Natural killer cell treated with Interleukin-12 subunit alpha and Interleukin-12 subunit beta and Interleukin-15 and Interleukin-18, amount 100 ng/mL, for 72 hours (primary cell): ENCODE measurements at places on chromosomes 12 and 14. TPM values are rescaled to one million over a fixed set of nuclear protein-coding genes. Genes with fewer than 3 reads are reported as not detected.

Gene PLEKHD1
- total RNA-seq = 0.21 TPM

DNA sequence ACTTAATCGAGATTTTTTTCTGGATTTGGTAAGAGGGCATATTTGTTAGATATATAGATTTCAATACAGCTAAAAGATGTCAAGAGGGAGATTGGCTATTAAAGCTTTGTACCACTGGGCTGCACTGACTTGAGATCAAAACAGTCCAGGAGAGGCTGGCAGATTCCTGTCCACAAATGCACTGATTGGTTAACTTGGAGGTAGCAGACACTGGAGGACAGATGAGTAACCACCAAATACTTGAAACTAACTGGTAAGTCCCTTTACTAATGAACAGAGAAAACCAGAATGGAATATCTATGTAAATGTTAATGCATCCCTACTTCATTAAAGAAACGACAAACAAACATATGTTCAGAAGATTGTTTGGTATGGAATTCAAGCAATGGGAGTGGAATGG is 416.6 kb downstream of the LRIG3 start:
- H3K4me1 ChIP-seq = no peaks in the 10 kb centered on the region
- H3K36me3 ChIP-seq = no peaks in the 10 kb centered on the region
- H3K27me3 ChIP-seq = no peaks in the 10 kb centered on the region
- H3K27ac ChIP-seq = no peak overlapping the region
- no peak overlapping the region for H3K4me3 ChIP-seq

Gene BAG5
- 27.4 TPM for total RNA-seq

- peaks cover 17% of the 10 kb centered on the region for H3K4me1 ChIP-seq
- no peak overlapping the region for H3K4me3 ChIP-seq
- H3K27ac ChIP-seq = peak overlapping the region; percentile 93
- no peaks in the 10 kb centered on the region for H3K27me3 ChIP-seq
- DNase-seq = no peak
These were observed 212.1 kb upstream of the ARID2 start for GRCh38 chr12:45517381-45517780.

DNA sequence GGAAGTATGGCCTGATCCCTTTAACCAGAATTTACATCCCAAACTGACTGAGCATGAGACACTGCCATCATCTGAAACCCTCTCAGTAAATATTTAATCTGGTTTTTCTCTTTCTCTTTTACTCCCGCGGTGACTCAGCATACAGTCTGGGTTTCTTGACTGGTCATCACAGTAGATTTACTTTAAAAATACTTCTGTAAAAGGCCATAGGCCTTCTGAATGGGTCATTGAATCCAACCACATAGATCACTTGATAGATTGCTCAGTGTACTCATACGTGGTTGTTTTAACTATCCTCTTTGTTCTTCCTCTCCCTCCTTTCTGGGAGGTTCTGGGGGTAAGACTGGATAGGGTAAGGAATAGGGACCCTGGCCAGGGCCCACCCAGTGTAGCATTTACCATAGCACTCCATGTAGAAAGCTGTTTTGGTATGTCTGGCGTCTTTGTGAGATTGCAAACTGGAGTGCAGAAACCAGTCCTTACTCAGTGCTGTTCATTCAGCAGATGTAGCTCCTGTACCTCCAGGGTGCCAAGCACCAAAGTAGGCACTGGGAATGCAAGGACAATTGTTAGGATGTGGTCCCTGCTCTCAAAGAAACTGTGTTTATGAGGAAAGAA is 165.7 kb downstream of the SRGAP1 start:
- no peaks in the 10 kb centered on the region for H3K4me1 ChIP-seq
- no peak overlapping the region for H3K27ac ChIP-seq
- DNase-seq = no peak

- H3K27me3 ChIP-seq = peaks cover 10% of the 10 kb centered on the region
- no peaks in the 10 kb centered on the region for H3K36me3 ChIP-seq
- H3K27ac ChIP-seq = no peak overlapping the region
- H3K4me1 ChIP-seq = no peaks in the 10 kb centered on the region
- no peak overlapping the region for H3K4me3 ChIP-seq
These were observed 18.0 kb upstream of the PHETA1 start for GRCh38 chr12:111386885-111387284.

DNA sequence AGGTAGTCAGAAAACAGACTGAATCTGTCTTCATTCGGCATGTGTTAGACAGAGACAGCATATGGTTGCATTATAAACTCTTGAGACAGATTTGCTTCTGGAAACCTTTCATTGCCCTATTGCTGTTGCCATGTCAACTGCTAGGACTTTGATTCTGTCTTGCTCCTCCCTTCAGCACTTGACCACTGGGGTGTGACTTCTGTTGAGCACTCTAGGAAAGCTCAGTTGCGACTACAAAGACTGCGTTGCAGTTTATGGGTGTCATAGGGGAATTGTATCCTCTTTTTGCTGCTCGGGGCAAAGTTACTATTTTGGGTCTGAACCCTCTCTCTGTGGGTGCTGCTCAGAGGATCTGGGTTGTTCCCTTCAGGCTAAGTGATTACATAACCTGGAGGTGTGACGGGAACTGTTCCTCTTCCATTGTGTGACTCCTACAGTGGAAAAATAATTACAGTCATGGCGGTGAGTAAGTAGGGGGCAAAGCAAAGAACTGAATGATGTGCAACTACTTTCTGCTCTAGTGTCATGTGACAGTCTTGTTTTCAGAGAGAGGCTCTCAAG is 44.3 kb upstream of the TRIM9 start:
- peaks cover 4% of the 10 kb centered on the region for H3K36me3 ChIP-seq
- no peak for DNase-seq
- no peak overlapping the region for H3K27ac ChIP-seq
- H3K4me1 ChIP-seq = no peaks in the 10 kb centered on the region
- H3K4me3 ChIP-seq = no peak overlapping the region
- H3K27me3 ChIP-seq = peaks cover 2% of the 10 kb centered on the region

- no peaks in the 10 kb centered on the region for H3K27me3 ChIP-seq
- no peaks in the 10 kb centered on the region for H3K36me3 ChIP-seq
- peaks cover 12% of the 10 kb centered on the region for H3K4me1 ChIP-seq
- no peak overlapping the region for H3K27ac ChIP-seq
- no peak overlapping the region for H3K4me3 ChIP-seq
- DNase-seq = no peak
These were observed 309.9 kb downstream of the BCL11B start for GRCh38 chr14:98962118-98962517.

- H3K36me3 ChIP-seq = peaks cover 5% of the 10 kb centered on the region
- no peak overlapping the region for H3K27ac ChIP-seq
- H3K27me3 ChIP-seq = peaks cover 33% of the 10 kb centered on the region
These were observed 22.1 kb downstream of the LGMN start for GRCh38 chr14:92726135-92726932.

Gene NFATC4
- total RNA-seq = not detected

Gene AJUBA
- total RNA-seq = 0.17 TPM

Gene TMEM63C
- 0.12 TPM for total RNA-seq

- no peaks in the 10 kb centered on the region for H3K27me3 ChIP-seq
- no peak overlapping the region for H3K4me3 ChIP-seq
- no peak for DNase-seq
- H3K36me3 ChIP-seq = no peaks in the 10 kb centered on the region
- H3K4me1 ChIP-seq = no peaks in the 10 kb centered on the region
These were observed 165.8 kb upstream of the LRIG3 start for GRCh38 chr12:59086126-59086525.

Gene TGFB3
- 3.8 TPM for total RNA-seq

GRCh38 chr14:36605506-36605857 is 23.1 kb upstream of the NKX2-8 start:
- no peaks in the 10 kb centered on the region for H3K4me1 ChIP-seq
- peaks cover 7% of the 10 kb centered on the region for H3K27me3 ChIP-seq
- H3K4me3 ChIP-seq = no peak overlapping the region
- no peak overlapping the region for H3K27ac ChIP-seq

Gene TAS2R20
- 1.6 TPM for total RNA-seq

- no peaks in the 10 kb centered on the region for H3K36me3 ChIP-seq
- no peaks in the 10 kb centered on the region for H3K27me3 ChIP-seq
- no peak for DNase-seq
- no peak overlapping the region for H3K4me3 ChIP-seq
- H3K4me1 ChIP-seq = peaks cover 5% of the 10 kb centered on the region
- H3K27ac ChIP-seq = no peak overlapping the region
These were observed 11.6 kb downstream of the TIMELESS start for GRCh38 chr12:56437430-56438176.

- H3K27me3 ChIP-seq = no peaks in the 10 kb centered on the region
- H3K27ac ChIP-seq = no peak overlapping the region
- no peaks in the 10 kb centered on the region for H3K4me1 ChIP-seq
- peaks cover 7% of the 10 kb centered on the region for H3K36me3 ChIP-seq
- DNase-seq = no peak
These were observed 1206.5 kb upstream of the FLRT2 start for GRCh38 chr14:84323450-84323849.

GRCh38 chr12:124168016-124168786 is 126.7 kb upstream of the RFLNA start:
- H3K4me1 ChIP-seq = no peaks in the 10 kb centered on the region
- no peaks in the 10 kb centered on the region for H3K36me3 ChIP-seq
- peaks cover 8% of the 10 kb centered on the region for H3K27me3 ChIP-seq
- H3K4me3 ChIP-seq = no peak overlapping the region

Gene PRH2
- not detected for total RNA-seq

Gene FAM222A
- total RNA-seq = 1.2 TPM

- no peaks in the 10 kb centered on the region for H3K36me3 ChIP-seq
- DNase-seq = no peak
- no peak overlapping the region for H3K27ac ChIP-seq
- H3K4me1 ChIP-seq = peaks cover 3% of the 10 kb centered on the region
These were observed 458 bp downstream of the SSPN start for GRCh38 chr12:26195641-26196420.

Gene DDN
- total RNA-seq = 1.1 TPM

- peak overlapping the region; percentile 49 for H3K4me3 ChIP-seq
- peaks cover 12% of the 10 kb centered on the region for H3K36me3 ChIP-seq
- peaks cover 36% of the 10 kb centered on the region for H3K4me1 ChIP-seq
- H3K27me3 ChIP-seq = peaks cover 25% of the 10 kb centered on the region
- H3K27ac ChIP-seq = no peak overlapping the region
- DNase-seq = no peak
These were observed 115.9 kb upstream of the PELI2 start for GRCh38 chr14:56002342-56002741.

Gene RNFT2
- 17.2 TPM for total RNA-seq

GRCh38 chr12:15151161-15152091 is 69.8 kb downstream of the RERG start:
- H3K27me3 ChIP-seq = peaks cover 13% of the 10 kb centered on the region
- H3K4me3 ChIP-seq = no peak overlapping the region
- DNase-seq = no peak
- no peak overlapping the region for H3K27ac ChIP-seq
- no peaks in the 10 kb centered on the region for H3K36me3 ChIP-seq

Gene LRRIQ1
- total RNA-seq = not detected

DNA sequence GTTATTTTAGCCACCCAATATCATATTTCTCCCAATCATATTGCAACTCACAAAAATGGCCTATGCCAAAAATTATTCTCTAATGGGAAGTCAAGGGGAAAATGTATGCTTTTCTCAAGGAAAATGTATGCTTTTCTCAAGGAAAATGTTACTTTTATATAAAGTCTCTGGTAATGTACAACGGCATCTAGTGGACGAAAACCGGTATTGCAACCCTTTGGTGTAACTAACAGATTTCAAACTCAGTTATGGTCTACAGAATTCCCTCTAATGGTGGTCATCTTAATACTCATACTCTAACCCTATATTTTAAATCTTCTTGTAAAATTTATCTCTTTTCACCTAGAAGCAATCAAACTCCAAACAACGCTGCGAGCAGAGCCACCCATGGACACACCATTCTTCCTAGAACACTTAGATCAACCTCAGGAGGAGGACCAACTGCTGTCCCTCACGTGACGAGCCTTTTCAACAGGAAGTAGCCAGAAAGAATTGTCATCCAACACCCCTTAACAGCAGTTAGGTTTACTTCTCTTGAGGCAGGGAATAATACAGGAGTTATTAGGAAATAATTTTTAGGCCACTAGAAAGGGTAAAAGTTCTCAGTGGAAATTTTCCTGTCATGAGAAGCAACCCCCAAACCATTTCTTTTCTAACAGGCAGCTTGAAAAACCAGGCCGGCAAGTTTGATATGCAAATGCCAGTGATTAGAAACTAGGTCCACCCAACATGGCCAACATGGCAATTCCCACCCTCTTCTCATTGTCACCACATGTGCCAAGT is 20.1 kb downstream of the APOBEC1 start:
- H3K4me3 ChIP-seq = no peak overlapping the region
- peaks cover 7% of the 10 kb centered on the region for H3K27me3 ChIP-seq
- no peak overlapping the region for H3K27ac ChIP-seq
- peak; percentile 61 for DNase-seq

- no peaks in the 10 kb centered on the region for H3K4me1 ChIP-seq
- H3K4me3 ChIP-seq = no peak overlapping the region
- H3K27me3 ChIP-seq = no peaks in the 10 kb centered on the region
- H3K27ac ChIP-seq = no peak overlapping the region
These were observed 49.5 kb upstream of the PIWIL1 start for GRCh38 chr12:130288206-130288605.

DNA sequence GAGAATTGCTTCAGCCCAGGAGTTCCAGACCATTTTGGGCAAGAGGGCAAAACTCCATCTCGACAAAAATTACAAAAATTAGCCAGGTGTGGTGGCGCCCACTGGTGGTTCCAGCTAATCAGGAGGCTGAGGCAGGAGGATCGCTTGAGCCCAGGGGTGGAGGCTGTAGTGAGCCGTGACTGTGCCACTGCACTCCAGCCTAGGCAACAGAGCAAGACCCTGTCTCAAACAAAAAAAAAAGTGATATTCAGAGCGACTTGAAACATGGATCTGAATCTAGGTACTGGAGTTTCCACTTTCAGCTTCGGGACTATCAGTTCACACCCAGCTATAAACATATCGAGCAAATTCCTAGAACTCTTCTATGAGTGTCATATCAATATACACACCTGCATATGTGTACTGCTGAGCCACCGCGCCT is 16.3 kb upstream of the RNF34 start:
- no peak for DNase-seq
- H3K36me3 ChIP-seq = no peaks in the 10 kb centered on the region
- no peak overlapping the region for H3K27ac ChIP-seq
